ENCODE measurements at places on chromosomes 4 and X.

DNA sequence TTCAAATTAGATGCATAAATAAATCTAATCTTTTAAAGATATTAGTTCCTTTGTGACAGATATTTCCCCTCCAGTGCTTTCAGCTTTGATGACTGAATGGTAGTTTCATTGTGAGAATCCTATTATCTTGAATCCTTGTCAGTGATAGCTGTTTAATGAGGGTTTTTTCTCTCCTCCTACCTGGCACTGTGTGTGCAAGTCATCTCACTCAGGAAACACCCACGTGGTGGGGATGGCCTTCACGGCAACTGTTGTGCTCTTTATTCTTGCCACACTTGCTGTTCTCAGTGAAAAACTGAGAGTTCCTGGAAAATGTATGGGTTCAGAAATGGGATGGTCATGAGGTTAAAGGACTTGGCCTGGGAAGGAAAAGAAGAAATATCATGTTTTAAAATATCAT, 129.9 kb downstream of the SPRY1 start:
- DNase-seq = no peak

GRCh38 chr4:28548136-28548535, 1687.5 kb downstream of the STIM2 start:
- no peak for DNase-seq

DNA sequence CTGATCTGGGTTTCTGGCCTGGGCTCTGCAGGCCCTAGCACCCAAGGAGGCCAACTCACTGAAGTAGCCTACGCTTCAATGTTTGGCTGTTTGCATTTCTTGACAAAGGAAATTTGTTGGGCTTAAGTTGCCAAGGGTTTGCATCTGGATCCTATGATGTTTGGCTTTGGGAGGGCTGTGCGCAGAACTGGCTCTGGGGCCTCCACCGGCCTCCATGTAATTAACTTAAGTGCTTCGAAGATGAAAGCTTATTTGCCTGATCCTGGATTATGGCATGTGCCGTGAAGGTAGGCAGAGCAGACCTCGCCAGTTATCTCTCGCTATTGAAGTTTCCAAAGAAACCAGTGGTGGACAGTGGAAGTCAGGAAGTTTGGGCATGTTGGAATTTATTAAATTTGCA, 124.3 kb upstream of the STX18 start:
- DNase-seq = no peak

DNA sequence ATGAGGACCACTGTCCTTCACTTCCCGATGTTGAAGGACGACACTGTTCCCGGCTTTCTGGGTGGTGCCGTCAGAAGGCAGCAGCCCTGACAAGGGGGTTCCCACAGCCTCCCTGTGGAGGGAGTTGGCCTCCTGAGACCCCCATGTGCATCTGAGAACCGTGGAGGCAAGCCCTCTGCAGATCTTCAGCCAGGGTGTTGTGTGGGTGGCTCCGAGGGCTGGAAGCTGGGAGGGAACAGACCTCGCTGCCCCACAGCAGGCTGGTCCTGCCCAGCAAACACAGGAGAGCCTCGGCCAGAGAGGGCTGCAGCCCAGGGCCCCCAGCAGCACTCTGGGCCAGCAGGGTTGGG, 16.2 kb downstream of the DGKQ start:
- no peak for DNase-seq

DNA sequence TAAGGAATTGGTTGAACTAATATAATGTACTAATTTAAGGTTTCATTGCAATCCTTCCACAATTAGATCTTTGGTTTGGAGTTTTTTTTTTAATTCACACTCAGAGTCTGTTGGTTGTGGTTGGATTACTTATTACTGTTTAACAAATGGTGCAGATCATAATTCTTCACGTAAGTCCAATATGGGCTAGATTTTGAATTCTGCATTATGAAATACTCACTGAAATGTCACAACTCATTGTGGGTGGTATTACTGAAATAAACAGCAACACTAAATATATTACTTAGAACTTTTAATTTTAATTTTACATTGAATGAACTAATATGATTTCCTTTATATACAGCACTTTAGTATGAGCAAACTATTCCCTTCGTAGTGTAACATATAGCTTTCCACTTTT, 94.2 kb upstream of the MYOZ2 start:
- DNase-seq = no peak

GRCh38 chrX:32483534-32484136, 727.7 kb downstream of the DMD start:
- peak; percentile 17 for DNase-seq

DNA sequence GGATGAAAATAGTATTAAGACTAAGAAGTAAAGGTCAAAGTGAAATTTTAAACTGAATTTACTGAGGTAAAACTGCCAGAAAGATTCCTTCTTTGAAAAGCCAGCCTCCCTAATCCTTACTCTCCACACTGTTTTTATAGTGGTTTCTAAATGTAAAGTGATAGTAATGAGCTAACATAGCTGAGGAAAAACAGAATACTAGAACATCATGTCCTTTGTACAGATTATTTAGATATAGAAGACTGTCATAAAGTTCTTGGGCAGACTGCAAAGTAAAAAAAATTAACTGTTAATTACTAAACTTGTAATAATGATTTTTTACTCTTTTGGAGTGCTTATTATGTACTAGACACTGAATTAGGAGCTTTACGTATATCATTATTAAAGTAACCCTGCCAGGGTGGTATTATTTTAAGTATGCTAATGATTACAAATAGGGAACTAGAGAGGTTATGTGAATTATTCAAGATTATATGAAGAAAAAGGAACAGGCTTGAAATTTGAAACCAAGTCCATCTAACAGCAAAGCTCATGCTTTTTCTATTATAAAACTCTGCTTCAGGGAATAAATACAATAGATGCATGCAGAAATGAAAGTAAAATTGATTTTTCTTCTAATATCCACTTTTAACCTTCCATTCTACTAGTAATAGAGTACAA, 150.5 kb downstream of the TBCK start:
- no peak for DNase-seq

GRCh38 chrX:148813422-148813821, 313.0 kb downstream of the AFF2 start:
- DNase-seq = no peak

- no peak for DNase-seq
Observed at GRCh38 chrX:39301036-39301435, 499.8 kb downstream of the MID1IP1 start.

DNA sequence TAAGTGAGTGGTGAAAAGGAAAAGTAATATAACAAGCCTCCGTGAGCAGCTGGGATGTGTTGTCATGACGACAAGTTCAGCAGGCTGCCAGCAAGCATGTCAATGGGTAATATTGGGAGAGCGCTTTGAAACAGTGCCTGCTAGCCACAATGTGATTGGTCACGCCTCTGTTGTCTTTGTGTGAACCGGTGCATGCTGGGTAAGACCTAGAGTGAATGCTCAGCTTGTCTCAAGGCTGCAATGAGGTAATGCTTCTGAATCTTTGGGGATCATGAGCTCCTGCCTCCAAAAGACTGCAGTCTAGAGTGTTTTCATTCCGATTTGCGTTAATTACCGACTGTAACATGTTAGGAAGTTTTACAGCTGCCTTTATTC, 54.9 kb downstream of the STOX2 start:
- peak; percentile 74 for DNase-seq

DNA sequence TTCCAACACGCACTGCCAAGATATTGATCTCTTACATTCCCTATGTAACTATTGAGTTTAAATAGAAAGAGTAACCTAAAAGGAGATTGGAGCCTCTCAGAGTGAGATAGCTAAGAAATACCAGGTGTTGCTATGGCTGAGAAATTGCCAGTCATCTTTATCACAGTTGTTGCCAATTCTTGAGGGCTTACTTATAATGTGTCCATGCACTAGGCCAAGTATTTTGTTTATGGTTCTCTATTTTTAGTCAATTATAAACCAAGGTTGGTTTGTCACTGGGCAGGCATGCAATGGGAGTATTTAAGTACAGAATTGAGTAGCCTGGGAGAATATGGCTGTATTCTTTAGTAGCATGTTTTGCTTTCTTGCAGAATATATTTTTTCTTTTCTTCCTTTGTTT, 201.6 kb downstream of the TEX13A start:
- DNase-seq = no peak

- DNase-seq = no peak
Observed at GRCh38 chr4:10677796-10678497, 6.6 kb downstream of the CLNK start.

- DNase-seq = no peak
Observed at GRCh38 chr4:181147416-181147951, 1095.7 kb upstream of the TENM3 start.

DNA sequence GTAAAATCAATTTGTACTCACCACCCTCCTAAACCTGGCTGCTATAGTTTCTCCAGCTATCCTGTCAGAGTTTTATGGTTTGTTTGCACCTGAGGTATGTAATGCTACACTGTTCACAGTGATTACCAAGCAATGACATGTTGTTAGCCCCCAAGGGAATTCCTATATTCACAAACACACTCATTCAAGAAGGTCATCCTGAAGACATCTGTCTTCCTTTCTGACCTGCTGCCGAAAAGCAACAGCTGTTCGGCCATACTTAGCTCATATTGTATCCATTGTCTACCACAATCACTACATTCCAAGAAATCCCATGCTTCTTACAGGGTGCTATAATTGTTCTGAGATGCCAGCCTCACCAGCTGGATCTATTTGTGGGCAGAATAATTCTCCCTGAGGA, 160.1 kb upstream of the GYPA start:
- DNase-seq = no peak

- DNase-seq = no peak
Observed at GRCh38 chrX:51487960-51488267, 8.5 kb downstream of the NUDT11 start.

GRCh38 chr4:135368831-135369230, 1167.2 kb upstream of the PABPC4L start:
- DNase-seq = no peak

GRCh38 chr4:109183931-109184490, 118.4 kb downstream of the COL25A1 start:
- peak; percentile 90 for DNase-seq

DNA sequence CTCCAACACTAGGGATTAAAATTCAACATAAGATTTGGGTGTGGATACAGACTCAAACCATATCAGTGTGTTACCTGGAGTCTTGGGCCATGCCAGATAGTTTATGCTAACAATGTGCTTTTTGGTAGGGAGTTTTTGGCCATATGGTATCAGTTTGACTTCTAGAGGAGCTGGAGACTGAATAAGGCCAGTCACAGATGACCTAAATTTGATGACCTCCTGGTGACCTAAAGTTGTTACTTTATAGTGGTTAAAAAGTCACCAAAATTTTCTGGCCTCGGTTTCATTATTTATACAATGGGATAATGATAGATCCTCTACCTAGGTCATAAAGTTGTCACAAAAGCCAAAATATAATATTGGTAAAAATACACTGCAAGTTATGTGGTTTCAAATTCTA, 877.1 kb downstream of the RAPGEF2 start:
- no peak for DNase-seq

DNA sequence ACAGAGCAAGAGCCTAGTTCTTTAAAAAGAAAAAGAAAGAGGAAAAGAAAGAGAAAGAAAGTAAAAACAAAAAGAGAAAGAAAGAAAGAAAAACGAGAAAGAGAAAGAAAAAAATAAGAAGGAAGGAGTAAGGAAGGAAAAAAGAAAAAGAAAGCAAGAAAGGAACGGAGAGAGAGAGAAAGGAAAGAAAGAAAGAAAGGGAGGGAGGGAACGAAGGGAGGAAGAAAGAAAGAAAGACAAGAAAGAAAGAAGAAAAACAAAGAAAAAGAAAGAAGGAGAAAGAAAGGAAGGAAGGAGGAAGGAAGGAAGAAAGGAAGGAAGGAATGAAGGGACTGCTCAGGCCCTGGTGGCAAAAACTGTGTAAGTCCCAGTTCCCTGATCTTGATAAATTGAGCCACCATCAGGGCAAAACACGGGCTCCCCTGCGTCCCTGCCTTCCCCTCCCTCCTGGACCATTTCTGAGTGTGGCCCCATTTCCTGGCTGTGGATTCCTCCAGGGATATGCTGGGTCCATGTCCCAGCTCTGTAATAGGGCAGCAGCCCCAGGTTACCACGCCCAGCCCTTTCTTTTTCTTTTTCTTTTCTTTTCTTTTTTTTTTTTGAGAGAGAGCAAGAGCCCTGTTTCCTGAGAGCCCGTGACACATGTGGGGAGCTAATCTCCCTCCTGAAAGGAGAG, 44.8 kb downstream of the SHOX start:
- no peak for DNase-seq

DNA sequence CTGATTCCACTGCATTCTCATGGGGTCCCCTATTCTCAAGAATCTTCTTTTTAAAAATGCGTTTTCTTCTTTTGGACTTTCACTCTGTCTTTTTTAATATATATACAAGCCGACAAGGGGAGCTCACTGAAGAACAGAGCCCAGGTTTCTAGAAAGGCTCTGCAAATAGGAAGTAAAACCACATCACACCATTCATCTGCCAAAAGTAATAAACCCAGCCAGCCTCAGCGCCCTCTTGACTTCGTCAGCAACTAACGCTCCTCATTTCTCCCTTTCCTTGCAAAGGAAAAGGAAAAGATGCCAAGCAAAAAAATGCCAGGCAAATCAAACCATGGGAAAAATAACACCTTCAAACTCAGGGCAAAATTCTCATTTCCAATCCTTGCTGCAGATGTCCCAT, 136.4 kb downstream of the HHIP start:
- DNase-seq = no peak

DNA sequence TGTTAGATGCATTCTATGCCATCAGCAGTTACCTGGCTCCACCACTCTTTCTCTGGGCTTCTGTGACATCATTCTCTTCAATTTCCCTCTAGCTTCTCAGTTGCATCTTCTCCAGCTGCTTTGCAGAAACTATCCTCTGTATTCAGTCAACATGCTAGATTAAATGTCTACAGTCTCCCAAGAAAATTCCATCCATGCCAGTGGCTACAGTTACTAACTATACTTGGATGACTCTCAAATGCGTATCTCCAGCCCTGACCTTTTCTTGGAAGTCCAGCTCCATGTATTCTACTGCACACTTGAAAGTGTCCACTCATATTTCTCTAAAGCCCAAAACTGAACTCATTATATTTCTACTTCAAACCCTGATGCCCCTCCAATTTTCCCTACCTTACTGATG, 232.3 kb upstream of the TENM3 start:
- DNase-seq = no peak

DNA sequence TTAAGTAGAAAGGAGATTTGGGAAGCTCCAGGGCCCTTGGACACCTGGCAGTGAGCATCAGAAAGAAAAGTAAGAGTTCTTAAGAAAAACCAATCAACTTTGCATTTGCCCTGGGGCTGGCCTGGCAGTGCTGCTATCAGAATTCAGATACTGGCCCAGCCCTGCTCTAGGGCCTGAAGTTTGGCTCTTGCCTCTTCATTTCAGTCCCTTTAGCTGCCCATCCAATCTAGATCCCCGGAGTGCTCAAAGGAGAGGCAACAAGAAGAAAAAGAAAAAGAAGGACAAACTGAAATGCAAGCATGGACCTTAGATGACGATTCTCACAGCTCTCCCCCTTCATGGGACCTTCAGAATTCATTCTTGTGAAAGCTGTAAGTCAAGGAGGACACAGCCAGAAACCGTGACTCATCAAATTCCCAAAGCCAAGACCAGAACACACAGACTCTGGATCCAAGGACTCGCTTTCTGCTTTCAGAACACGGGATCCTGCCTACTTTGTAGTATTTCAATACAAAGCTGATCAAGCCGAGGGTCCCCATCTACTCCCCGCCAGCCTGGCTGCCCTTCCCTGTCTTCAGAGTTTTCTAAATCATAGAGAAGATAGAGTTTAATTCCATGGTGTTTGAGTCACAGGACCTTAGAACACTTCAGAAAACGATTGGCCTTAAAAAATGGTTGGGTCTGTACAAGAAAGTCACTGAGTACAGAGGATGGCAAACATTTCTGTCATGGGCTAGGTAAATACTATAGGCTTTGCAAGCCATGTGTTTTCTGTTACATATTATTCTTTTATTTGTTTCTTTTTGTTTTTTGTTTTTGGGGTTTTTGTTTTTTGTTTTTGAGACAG, 103.7 kb downstream of the RBM47 start:
- no peak for DNase-seq

GRCh38 chrX:112218388-112218787, 135.8 kb upstream of the TRPC5 start:
- DNase-seq = no peak
